ENCODE measurements at places on chromosomes 12 and 14.

GRCh38 chr12:106227641-106228319, 20.0 kb downstream of the CKAP4 start:
- DNase-seq = no peak

GRCh38 chr14:20696764-20697163, 8.2 kb downstream of the ANG start:
- DNase-seq = no peak

DNA sequence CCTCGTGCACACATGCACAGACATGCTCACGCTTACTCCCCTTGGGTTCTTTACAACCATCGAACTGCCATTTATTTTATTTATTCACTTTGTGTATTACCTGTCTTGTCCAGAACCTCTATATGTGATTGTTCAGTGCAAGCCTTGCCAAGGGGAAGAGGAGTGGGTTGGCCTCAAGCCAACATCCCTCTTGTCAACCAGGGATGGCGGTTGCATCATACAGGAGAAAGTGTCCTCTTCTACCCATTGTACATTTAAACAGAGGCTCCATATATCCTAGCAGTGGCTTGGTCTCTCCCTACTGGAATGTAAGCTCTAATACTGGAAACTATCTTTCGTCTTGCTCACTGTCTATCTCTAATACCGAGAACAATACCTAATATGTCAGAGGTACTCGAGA, 108.4 kb downstream of the C12orf42 start:
- no peak for DNase-seq

DNA sequence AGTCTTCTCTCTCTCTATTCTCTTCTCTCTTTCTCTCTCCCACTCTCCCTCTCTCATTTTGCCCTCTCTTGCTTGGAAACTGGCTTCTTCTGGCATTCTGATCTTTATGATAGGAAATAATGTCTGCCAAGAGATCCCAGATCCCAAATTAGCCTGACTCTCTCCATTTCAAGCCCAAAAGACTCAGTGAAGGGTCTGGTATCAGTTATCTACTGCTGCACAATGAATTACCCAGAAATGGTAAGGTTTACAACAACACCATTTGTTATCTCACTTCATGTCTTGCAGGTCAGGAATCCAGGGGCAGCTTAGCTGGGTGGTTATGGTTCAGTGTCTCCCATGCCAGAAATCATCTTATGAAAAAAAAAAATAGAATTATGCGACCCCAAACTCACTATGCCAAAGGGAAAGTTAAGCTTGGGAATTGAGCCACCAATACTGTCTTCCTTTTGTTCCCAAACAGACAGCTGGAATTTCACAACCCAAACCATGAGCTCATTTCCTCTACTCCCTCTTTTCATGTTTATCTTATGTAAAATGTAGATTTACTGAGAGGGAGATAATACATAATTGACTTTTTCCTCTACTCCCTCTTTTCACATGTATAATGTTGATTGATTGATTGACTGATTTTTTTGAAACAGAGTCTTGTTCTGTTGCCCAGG, 67.8 kb upstream of the FICD start:
- no peak for DNase-seq

DNA sequence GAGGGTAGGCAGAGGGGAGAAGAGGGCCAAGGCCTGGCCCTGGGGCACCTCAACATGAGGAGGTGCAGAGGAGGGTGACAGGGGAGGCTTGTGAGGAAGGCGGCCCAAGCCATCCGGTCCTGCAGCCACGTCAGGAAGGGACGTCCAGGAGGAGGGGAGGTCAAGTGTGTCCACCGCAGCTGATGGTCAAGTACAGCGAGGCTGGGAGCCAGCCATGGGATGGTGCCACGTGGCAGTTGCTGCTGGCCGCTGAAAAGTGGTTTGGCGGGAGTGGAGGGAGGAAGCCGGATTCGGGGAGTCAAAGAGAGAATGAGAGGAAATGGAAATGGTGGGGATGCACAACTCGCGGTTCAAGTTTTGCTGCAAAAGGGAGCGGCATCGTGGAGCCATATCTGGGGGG, 41.2 kb downstream of the PRIMA1 start:
- no peak for DNase-seq

DNA sequence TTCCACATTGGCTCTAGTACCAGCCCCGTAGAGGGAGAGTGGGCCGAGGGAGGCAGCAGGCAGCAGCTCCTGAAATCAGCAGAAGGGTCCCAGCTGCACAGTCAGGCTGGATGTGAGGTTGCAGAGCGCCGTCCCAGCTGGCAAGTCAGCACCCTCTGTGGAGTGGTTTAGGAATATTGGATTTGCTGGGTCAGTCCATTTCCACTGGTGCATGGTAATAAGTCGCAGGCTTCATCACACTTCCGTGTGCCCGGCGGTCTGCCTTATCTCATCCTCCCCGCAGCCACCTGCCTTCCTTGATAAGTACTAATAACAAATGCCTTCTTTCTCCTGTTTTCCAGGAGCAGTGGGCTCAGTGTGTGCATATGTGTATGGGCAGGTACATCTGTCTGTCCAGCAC, 112.9 kb downstream of the TSPAN9 start:
- no peak for DNase-seq

- DNase-seq = no peak
Observed at GRCh38 chr12:9598363-9598762, 9.4 kb downstream of the KLRB1 start.

DNA sequence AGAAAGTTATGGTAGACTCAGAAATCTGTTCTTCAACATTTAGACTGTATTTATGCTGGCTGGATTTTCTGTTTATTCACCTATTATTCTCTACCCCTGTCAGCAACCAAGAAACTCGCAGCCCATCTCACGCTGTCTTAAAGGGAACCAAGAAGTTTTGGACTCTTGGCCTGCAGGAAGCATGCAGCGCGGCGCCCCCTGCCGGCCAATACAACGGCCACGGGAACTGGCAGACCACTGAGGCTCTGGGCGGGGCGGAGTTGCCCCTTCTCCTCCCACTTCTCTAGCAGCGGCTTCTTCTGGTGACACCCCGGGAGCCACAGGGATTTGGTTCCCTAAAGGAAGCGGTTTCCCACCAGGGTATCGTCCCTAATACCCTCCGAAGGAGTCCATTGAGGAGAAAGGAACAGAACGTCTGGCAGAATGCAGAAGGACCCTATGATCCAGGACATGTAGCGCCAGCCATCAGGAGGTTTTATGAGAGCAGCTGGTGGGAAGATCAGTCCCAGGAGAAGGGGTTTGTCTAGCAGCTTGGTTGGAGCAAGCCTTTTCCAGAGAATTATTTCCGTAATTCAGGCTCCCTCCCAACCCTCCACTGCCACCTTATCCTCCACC, 21.0 kb upstream of the RNASE2 start:
- peak; percentile 71 for DNase-seq

- peak; percentile 21 for DNase-seq
Observed at GRCh38 chr14:100524233-100524932, 62.8 kb downstream of the BEGAIN start.
